ENCODE measurements at places on chromosomes 11 and 22. TPM values are rescaled to one million over a fixed set of nuclear protein-coding genes. Genes with fewer than 3 reads are reported as not detected.

- DNase-seq = no peak
Observed at GRCh38 chr11:3183523-3183922, 18.4 kb upstream of the OSBPL5 start.

DNA sequence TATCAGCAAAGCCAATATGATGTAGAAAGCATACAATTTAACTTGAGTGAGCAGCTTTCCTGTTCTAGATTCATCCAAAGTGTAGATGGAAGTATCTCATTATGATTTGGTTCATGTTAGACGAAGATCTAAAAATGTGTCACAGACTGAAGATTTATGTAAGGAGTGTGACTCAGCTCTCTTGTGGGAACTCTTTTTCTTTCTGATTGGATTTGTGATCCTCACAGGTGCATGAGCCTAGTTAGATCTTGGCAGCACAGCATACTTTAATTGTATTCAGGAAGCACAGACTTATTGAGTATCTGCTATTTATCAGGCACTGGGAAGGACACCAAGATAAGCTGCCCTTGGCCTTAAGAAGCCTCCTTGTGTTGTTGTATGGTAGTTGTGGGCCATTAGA lies 147.1 kb downstream of the C11orf91 start:
- no peak for DNase-seq

DNA sequence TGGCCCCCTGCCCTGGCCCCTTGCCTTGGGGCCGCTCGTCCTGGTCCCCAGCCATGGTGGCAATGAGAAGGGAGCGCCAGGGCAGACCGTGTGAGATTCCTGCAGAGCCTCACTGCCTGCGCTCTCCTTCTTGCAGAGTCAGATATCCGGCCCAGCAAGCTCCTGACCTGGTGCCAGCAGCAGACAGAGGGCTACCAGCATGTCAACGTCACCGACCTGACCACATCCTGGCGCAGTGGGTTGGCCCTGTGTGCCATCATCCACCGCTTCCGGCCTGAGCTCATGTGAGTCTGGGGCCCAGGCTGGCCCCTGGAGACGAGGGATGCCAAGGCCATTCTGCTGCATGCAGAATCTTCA lies 114.1 kb downstream of the MICAL2 start:
- no peak for DNase-seq

DNA sequence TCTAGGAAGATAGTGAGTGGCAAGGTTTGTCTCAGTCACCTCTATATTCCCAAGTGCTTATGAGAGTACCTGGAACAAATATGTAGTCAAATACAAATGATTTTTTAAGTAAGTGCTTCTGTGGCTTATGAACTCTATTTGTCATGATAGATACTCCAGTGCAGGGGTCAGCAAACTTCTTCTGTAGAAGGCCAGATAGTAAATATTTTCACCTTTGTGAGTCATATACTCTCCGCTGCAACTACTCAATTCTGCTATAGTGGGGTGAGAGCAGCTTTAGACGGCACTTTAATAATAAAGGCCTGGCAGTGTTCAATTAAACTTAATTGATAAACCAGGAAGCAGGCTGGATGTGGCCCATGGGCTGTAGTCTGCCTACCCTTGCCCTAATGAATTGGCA lies 12.4 kb upstream of the CCDC34 start:
- DNase-seq = no peak

DNA sequence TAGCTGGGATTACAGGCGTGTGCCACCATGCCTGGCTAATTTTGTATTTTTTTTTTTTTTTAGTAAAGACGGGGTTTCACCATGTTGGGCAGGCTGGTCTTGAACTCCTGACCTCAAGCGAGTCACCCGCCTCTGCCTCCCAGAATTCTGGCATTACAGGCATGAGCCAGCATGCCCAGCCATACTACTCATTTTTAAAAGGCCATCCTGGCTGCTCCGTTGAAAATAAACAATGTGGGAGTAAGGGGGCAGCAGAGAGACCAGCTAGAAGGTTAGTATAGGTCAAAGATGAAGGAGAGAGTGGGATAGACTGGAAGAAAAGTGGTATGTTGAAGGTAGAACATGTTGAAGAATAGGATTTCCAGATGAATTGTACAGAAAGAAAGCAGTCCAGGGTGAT lies 17.6 kb upstream of the LIN7C start:
- DNase-seq = no peak

GRCh38 chr11:2797741-2798361 lies 87.7 kb downstream of the CDKN1C start:
- DNase-seq = no peak

- DNase-seq = no peak
Observed at GRCh38 chr11:120471131-120471530, 40.4 kb upstream of the GRIK4 start.

GRCh38 chr11:2926611-2927051 lies 2.6 kb downstream of the PHLDA2 start:
- DNase-seq = no peak

Gene YPEL4
- total RNA-seq = 2.3 TPM

Gene C11orf91
- not detected for total RNA-seq
